ENCODE measurements at places on chromosomes 3 and 15. TPM values are rescaled to one million over a fixed set of nuclear protein-coding genes. Genes with fewer than 3 reads are reported as not detected.

DNA sequence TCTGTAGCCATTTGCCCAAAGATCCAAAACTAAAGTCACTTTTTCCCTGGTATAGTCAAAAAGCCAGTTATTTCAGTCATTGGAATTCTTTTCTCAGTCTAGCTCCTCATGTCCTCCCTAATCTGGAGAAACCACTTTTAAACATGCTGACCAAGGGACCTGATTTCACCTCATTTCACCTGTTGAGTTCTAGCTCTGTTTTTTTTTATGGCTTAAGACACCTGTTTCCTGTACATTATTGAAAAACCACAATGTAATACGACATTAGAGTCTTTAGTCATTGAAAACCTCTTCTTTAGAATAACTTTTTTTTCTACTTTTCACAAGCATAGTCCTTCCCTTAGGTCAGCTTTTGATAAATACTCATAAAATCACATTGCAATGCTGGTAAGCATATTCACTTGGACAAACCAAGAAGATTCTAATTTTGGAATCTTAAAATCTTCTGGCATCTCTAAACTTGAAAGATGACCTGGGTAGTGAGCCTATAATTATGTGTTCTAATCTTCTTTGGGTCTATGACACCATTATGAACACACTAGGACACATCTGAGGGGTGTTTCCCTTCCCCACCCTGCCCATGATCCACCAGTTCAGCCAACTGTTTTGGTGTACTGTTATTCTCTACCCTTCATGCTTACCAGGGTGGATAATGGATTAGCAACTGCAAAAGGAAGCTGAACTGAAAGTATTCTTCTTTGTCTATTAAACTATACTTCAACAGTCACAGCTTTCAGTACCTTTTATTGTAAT lies 103.5 kb upstream of the FXR1 start:
- DNase-seq = no peak

- no peak for DNase-seq
Measured at GRCh38 chr3:61605589-61606175, 44.3 kb downstream of the PTPRG start.

- peak; percentile 85 for DNase-seq
Measured at GRCh38 chr15:101455291-101456025, 34.0 kb downstream of the PCSK6 start.

DNA sequence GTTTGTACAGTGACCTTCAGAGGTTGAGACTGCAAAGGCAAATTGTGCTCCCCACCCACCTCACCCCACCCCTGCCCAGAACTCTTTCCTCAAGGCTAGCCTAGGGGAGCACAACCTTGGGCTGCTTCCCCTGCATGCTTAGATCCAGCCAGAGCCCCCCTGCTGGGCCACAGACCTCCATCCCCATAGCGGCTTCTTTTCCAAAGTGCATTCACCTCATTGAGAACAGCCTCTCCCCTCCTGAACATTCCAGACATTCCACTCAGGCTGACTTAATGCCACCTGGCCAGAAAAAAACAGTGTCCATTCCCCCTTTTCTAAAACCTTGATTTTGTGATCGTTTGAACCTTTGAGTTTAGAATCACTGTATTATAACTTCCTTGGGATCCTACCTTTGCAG lies 124.4 kb upstream of the TOPAZ1 start:
- DNase-seq = no peak

DNA sequence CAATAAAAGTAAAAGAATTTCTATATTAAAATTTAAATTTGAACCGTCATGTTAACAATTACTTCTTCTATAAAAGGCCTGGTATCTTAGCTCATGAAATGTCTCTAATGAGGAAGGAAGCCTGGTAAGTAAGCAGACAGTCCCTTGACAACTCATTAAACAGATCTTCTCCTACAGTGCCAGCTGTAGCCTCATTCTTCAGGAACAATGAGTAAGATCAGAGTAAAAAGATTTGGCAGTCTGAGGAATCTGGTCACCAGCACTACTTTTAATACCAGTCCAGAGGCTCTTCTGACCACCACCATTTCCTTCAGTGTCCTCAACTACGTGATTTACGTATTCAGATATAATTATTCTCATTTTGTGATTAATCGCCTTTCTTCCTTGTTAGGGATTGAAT lies 955.0 kb upstream of the ALCAM start:
- DNase-seq = no peak

- DNase-seq = peak; percentile 68
Measured at GRCh38 chr15:32956006-32956405, 238.2 kb downstream of the GREM1 start.

DNA sequence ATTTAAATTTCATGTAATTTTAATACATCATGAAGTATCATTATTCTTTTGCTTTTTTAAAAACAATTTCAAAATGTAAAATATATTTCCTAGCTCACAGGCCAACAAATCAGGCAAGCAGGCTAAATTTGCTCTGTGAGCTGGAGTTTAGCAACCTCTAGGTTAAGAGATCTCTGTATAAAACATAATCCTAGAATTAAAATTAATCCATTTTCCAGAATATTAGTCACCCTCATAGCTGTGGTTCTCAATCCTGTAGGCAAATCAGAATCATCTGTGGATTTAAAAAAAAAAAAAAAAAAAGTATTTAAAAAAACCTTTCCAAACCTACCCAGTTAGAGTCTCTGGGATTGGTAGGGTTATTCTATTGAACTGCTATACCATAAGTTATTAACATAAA lies 209.7 kb downstream of the MINAR1 start:
- no peak for DNase-seq

- DNase-seq = peak; percentile 34
Measured at GRCh38 chr15:81966631-81967030, 79.2 kb downstream of the MEX3B start.

GRCh38 chr3:186869253-186870100 lies 27.0 kb downstream of the ADIPOQ start:
- no peak for DNase-seq

DNA sequence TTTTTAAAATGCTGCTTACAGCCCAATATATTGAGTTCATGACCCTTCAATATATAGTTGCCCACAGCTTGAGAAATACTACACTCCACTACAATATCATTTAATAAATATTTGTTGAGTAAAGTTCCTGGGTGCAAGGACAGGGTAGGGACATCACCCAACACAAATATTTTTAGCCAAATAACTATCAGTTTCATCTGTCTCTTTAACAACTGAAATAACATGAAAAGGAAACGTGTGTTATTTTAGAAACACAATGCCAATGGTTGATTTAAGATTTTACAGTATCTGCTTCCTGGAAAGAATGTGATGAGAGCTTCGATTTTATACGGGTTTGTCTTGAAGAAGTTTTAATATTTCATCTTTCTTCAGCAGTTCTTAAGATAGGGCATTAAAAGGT lies 67.7 kb upstream of the CDV3 start:
- DNase-seq = no peak

DNA sequence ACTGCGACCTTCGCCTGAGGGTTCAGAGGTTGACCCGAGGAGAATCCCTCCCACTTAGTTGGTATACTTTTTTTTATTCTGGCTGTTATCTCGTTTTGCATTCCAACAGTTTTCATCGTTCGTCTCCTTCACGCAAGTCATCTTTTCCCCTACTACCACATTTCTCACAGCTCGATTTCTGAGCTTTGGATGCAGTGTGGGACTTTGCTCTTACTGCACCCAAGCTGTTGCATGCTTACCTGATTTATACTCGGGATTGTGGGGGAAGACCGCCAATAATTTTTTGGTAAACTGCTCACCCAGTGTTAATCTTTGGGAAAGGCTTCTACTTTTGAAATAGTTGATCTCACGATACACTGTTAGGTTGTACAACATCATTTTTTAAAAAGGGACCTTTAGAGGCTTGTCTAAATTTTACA lies 702 bp downstream of the TBC1D23 start:
- no peak for DNase-seq

Gene TF
- not detected for total RNA-seq

All from fibroblast of villous mesenchyme (primary cell).